Pulmonary artery endothelial cell (primary cell): ENCODE measurements at places on chromosomes 13 and 19. TPM values are rescaled to one million over a fixed set of nuclear protein-coding genes. Genes with fewer than 3 reads are reported as not detected.
A peak's percentile ranks its signal among the peaks of the same experiment; 100 is the strongest.

GRCh38 chr13:93305886-93306285 is 79.3 kb downstream of the GPC6 start:
- no peak for DNase-seq

DNA sequence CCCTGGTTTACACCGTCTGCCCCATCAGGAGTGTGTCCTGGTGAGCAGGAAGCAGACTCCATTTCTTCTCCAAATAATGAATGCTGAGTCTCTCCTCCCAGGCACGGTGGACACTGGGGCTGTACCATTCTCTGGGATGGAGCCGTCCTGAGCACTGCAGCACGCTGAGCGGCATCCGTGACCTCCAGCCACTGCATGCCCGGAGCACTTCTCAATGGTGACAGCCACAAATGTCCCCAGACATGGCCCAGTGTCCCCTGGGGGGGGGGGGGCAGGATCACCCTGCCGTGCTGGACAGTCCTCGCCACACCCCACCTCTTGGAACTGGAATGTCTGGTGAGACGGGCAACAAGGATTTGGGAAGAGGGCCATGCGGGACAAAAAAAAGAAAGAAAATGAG is 37.4 kb downstream of the GNG7 start:
- no peak for DNase-seq

Gene NPAS1
- total RNA-seq: 0.20 TPM in 1 of 2 replicates, not detected in the other

DNA sequence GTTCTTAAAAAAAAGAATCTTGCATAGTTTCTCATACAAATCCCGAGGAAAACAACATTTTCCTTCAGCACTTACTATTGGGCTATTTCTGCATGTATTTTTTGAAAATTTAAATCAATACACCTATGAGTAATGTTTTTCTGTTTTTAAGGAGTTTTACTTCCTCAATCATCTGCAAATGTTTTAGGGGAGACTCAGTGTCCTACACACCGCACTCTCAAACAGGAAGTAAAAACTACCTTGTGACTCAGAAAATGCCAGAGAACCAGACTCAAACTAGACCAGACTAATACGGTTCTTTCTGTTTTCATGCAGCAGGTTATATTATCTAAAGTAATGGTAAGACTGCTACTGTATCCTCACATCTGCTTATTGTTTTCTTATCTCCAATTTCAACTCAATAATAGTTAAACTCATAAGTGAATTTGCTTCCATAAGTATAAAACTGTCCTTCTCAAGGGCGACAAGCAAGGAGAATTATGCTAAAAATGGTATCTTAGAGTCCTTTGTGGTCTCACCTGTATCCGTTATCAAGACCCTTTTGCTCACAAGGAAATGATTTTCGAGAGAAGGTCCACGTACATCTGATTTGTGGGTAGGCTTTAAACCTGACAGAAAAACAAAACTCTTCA is 52.5 kb downstream of the FLT3 start:
- DNase-seq: no peak

- no peak for DNase-seq
These were observed 381.0 kb downstream of the TSHZ3 start for GRCh38 chr19:30968210-30968609.

DNA sequence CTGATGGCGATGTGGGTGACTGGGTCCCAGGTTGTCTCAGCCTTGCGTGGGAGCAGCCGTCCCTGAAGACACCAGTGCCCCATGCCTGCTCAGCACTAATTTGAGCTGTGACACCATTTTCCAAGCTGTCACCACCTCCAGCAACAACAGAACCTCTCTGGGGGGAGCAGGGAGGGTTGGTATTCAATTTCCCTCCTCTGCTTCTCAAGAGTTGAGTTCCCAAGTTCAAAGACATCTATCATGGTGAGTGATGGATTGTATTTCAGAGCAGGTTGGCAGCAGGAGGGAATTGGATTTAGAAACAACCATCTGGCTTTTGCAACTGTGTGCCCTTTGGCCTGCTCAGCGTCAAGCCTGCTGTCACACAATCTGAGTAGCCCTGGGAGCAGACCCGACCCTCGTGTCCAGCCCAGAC is 46.9 kb upstream of the UQCRFS1 start:
- no peak for DNase-seq

DNA sequence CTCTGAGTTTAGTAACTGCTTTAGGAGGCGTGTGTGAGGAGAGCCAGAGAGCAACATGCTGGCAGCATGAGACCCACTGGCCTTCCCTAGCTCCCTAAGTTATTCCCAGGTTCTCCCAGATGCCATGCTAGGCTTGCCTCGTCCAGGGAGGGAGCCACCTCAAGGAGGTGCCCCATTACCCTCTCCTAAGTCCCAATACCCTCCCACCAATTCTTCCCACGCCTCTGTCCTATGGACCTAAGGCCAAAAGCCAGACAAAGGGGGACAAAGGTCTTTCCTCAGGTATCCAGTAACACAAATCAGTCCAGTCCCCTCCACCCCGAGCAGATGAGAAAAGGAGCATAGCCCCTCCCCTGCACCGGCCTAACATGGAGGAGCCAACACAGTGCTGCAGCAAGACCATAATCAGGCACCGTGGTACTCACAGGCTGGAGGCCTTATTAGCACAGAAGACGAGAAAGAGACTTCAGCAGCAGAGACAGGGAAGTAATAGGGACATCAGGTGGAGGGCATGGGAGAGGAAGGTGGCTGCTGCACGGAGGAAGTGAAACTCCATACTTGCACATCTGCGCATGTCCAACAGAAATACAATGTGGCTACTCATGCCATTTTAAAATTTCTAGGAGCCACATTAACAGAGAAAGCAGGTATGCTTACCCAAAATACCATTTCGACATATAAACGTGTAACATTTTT is 46.3 kb downstream of the BRD4 start:
- no peak for DNase-seq

- DNase-seq: no peak
These were observed 65.7 kb downstream of the DACH1 start for GRCh38 chr13:71801165-71801760.

DNA sequence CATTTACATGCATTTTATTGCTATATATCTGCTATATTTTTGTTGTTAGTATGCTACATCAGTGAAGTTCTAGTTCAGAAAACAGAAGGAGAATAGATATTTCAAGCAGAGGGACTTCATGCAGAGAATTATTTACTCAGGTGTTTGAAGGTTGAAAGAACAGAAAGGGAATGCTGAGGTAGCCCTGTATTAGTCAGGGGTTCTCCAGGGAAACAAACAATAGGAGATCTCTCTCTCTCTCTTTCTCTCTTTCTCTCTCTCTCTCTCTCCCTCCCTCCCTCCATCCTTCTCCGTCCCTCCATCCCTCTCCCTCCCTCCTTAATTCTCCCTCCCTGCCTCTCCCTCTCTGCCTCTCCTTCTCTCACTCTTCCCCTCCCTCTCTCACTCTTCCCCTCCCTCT is 114.3 kb upstream of the TDRD3 start:
- no peak for DNase-seq

Gene AMH
- 0.86 and 1.1 TPM in 2 replicates for total RNA-seq

- no peak for DNase-seq
These were observed 984 bp downstream of the SIX5 start for GRCh38 chr19:45767881-45768654.

DNA sequence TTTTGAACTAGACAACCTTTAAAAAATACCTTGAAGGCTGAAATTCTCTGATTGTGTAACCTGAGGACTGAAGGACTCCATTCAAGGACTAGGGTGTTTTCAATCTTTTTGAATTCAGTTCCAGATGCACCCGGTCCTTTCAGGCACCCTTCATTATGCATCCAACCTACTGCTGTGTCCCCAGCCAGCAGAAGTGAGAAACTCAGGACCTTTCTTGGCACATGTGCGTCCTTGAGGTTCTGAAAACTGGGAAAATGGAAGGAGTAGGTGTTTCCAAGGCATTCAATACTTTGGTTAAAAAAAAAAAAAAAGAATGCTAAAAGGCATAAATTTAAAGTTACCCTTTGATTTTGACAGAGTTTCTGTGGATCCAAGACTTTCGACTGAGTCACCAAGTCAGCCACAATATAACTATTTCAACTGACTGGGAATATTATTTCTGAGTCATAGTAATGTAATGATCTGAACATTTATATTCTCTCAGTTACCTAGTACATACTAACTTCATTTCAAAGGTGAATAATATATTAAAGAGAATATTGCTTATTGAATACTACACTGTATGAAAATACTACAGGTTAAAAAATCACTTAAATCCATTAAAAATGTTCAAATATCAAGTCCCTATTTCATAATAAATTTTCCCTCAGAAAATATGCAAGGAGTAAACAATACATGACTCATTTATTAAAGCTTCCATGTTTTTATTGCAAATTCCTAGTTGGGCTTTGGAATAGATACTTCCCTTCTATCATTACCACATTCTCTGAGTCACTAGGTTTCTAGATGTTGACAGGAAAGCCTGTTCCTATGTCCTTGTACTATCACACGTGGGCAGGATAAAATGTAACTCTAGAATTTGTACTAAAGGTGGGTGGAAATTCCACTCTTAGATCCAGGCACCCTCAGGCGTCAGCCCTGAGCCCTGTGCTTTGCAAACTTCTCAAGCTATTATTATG is 2.4 kb upstream of the ITGBL1 start:
- peak; percentile 78 for DNase-seq

DNA sequence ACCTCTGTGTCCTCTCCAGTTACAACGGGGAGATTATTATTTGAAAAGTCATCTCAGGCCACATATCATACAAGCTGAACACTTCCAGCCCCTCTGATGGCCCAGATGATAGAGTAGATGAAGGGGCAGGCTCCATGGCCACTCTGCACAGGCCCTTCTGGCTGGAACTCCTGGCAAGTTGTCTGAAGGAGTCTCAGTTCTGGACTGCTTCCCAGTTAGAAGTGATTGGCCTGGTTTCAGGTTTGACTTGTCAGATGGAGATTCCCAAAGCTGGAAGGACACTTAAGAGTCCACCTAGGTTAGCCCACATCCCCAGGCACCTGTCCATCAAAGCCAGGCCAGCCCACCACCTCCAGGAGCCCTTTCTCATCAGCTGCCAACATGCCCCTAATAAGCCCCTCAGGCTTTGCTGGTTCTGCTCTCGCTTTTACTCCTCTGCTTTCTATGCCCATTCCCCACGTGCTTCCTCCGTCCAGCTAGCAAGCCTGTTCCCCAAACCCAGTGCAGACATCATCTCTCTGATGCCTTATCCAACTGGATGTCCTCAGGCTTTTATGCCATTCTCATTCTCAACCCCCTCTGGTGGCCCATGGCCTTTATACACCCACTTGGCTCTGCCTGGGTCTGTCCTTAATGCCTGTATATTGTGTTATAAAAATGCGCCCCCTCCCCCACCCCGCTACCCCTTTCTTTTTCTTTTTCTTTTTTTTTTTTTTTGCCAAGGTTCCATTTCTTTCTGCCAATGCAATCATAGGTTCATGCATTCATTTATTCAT is 56.5 kb downstream of the HSPH1 start:
- DNase-seq: no peak

Gene CFD
- total RNA-seq: 0.49 and 3.6 TPM in 2 replicates

DNA sequence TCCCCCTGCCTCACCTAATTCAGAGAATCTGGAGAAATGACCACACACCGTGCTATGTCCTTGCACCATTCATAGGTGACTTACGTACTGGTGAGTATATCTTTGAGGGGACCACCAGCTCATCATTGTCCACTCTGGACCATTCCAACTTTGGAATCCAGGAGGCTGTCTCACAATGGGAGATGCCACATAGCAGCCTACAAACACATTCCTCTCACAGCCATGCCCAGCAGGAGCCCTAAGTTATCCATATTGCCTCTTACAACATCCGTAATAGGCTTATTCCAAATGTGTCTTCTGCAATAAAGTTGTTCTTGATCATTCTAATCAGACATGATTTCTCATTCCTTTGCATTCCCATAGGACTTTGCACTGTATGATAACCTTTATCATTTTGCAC is 436.7 kb downstream of the EFNB2 start:
- DNase-seq: no peak

DNA sequence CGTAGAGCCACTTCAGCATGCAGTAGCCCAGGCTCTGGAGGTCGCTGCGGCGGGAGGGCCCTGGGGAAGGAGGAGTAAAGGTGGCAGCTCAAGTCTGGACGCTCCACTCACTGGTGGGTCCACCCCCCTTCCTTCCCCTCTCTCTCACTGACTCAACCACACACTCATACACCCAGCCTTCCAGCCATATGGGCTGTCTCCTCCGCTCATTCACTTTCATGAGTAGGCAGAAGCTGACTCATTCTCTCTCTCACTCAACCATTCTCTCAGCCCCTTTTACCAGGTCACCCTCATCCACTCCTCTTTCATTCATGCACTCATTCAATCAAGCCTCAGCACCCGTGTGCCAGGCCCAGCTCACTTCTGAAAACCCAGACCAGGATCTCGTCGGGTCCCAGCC is 27.5 kb upstream of the SIGLEC11 start:
- no peak for DNase-seq

DNA sequence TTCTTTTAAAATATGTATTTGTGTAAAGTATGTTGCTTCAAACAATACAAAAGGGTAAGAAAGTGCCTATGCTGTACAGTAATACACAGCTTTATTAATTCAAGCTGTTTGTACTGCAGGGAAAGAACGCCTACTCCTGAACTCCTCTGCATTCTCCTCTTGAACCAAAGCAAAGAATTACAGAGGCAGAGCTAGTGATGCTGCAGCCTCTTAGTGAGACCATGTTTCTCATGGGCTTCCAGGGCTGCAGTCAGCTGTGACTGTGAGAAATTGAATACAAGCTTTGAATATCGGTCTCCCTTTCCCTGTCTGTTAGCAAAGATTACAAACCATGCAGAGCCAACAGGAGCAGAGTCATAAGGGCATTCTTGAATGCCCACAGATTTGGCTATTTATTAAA is 248.5 kb downstream of the SLITRK1 start:
- DNase-seq: no peak

Gene RFXANK
- total RNA-seq: 60.7 and 82.3 TPM in 2 replicates

Gene PNMA8A
- total RNA-seq: 0.20 and 1.7 TPM in 2 replicates

- no peak for DNase-seq
These were observed 2.3 kb upstream of the FFAR3 start for GRCh38 chr19:35355791-35356460.

Gene ZNF534
- 0.07 TPM in 1 of 2 replicates, not detected in the other for total RNA-seq

GRCh38 chr13:96771486-96772367 is 222.5 kb downstream of the OXGR1 start:
- DNase-seq: no peak

DNA sequence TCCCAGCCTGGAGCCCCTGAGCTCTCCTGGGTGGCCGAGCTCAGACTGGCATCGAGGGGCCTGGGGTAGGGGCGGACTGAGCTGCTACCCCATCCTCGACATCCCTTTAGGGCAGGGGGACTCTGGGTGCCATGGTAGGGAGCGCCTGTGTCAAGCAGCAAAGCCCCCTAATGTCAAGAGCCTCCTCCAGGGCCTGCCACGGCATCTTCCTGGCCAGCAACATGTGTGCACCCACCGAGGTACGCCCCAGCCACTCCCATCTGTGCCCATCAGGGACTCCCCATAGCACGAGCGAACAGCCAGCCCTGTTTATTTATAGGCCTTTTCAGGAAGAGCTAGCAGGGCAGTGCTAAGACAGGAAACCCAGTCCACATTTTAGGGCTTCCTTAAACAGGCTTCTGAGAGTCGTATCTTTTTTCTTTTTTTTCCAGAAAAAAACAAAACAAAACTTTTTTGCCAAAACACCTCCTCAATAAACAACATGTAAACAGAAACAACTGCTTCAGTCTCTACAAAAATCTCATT is 14.3 kb downstream of the LRP3 start:
- no peak for DNase-seq
